ENCODE measurements at places on chromosomes 4 and X.

DNA sequence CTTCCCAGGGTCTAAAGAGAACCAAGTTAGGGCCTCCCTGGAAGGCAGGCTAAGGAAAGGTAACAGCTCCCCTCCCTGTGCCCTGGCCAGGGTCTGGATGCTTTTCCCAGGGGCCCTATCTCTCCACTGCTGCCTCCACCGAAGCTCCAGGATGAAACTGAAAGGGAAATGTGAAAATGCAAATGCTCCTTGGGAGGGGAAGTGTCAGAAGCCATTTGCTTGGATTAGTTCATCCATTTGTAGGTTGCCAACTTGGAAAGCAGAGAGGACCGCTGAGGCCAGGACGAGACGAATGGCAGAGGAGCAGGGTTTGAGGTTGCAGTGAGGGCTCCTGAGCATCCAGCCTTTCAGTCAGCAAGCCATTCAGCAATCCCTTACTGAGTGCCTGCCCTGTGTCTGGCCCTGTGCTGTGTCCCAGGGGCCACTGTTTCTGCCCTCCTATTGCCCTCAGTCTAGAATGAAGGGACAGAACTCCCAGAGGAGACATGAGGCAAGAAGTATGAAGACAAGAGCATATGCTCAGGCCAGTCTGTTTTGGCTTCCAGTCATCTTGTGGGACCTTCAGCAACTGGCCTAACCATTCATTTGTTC is 45.9 kb upstream of the PGRMC1 start:
- DNase-seq, result no peak

DNA sequence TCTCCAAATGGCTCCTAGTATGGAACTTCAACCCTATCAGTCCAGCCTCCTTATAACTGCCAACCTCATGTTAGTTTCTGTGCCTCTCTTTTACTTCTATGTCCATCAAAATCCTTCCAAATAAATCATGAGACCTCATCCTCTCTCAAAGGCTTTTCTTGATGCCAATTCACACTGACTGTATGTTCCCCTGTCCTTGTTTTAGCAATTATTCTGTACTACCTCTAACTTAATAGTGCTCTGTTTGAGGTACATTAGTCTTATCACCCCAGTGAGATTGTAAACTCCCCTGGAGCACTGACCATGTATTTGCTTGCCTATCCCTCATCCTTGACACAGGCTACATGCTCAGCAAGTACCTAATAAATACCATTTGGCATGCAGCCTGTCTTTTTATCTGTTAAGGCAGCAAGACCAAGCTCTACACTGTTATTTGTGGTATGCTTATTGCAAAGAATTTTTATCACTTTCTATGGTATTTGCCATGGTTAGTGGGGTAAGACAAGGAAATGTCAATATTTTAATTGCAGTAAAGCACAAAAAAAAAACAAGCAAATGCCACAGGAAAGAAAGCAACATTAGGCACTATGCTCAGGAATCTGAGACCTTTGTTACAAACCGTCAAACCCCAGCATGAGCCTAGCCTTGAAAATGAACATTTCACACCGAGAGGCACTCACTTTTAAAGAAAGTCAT is 119.2 kb downstream of the SMARCA1 start:
- no peak for DNase-seq

- no peak for DNase-seq
These were observed 61.8 kb upstream of the KLHL13 start for GRCh38 chrX:118178450-118178849.

DNA sequence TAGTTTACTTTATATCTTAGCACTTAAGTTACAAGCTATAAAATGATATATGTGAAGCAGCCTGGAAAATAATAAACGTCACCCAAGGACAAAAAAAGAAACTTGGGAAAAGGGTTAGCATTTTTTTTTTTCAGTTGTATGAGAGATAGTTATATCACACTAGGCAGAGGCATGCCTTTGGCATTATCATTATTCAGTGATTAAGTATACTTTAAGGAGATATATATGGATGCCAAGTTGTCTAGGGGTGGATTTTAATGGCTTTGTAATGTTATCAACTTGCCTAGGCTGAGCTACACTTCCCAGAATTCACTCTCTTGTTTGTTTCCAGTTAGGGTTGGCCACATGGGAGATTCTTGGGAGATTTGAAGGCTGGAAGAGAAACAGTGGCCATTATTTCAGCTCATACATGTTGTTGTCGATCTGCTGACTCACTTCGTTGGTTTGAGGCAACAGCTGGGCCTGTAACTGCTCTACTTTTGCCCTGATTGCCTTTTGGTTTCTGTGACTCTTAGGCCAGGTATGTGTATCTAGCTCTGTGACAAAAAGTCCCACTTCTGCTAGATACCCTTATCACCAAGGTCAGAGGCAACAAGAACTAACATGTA is 11.5 kb upstream of the SRPX start:
- no peak for DNase-seq

DNA sequence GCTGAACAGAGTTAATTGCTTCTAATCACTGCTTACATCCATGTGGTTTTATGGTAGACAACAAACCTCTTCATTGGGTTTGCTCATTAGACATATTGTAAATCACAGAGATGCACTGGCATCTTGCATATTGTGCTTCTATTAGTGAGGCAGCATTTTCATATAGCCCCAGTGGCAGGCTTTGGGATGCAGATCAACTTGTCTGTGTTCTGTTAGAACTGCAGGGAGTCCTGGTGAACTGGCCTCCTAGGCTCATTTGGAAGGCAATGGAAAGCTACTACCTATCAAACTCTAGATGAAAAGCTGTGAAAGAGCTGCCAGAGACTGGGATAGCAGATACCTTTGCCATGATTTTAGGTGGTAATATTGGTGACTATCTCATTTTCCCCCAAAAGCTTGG is 108.8 kb downstream of the NAA11 start:
- no peak for DNase-seq

GRCh38 chr4:85084371-85085094 is 118.0 kb upstream of the WDFY3 start:
- DNase-seq, result no peak

GRCh38 chrX:153441296-153441695 is 4.6 kb downstream of the TREX2 start:
- no peak for DNase-seq

- no peak for DNase-seq
These were observed 33.0 kb downstream of the AFF1 start for GRCh38 chr4:86967798-86968197.

GRCh38 chrX:72255445-72255844 is 16.6 kb upstream of the ERCC6L start:
- DNase-seq, result no peak

- no peak for DNase-seq
These were observed 75.4 kb downstream of the FAT4 start for GRCh38 chr4:125390126-125390525.

GRCh38 chrX:54509400-54509799 is 13.4 kb upstream of the FGD1 start:
- DNase-seq, result no peak
